ELF-1 (cell line): ENCODE measurements at places on chromosomes 7 and 10.

DNA sequence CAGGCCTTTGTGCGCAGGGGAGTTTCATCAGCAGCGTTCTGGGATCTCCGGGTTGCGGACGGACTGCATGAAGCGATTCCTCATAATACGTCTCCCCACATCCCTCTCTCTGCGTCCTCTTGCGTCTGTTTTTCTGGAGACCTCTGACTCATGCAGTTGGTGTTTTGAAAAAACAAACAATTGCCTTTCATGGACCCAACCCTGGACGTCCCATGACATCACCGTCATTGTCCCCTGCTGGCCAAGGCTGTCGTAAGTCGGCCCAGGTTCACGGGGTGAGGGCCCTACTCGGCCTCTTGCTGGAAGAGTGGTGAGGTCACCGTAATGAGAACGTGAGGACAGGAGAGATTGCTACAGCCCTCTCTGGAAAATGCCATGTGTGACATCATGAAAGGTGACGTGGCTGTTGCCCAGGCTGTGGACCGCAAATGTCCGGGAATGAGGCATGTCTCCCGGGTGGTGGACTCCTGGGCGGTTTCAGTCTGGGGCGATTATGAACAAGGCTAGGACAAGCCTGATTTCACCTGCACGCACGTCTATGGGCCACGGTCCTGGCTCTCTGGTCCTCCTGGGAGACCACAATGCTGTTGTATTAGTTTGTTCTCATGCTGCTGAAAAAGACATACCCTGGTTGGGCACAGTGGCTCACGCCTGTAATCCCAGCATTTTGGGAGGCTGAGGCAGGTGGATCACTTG, 9.8 kb upstream of the MAFK start:
- peak; percentile 69 for DNase-seq

GRCh38 chr10:133159950-133160825, at the start of gene KNDC1:
TSS of gene KNDC1 (plus strand) at chr10:133160219. CDS start at chr10:133160468, 249 bp downstream.
- no peak for DNase-seq

GRCh38 chr7:71535616-71536015, 403.7 kb downstream of the GALNT17 start:
- DNase-seq, result no peak

- DNase-seq, result no peak
Observed at GRCh38 chr7:150835702-150836280, 16.5 kb upstream of the AOC1 start.

DNA sequence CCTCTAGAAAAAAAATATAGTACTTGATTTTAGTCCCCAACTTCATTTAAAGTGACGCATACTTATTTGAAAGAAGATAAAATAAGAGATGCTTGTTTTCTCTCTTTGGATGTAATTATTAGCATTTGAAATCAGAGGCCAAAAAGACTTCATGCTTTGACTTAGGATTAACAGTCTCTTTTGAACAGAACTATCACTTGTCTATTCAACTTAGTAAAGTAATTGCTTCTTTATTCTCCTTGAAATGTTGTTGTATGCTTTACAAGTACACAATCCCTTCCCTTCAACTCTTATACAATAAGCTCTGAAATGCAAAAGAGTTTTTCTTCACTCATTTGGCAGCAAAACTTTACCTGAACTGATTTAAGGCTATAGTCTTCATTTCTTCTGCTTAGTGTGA, 80.8 kb downstream of the HIBADH start:
- no peak for DNase-seq

DNA sequence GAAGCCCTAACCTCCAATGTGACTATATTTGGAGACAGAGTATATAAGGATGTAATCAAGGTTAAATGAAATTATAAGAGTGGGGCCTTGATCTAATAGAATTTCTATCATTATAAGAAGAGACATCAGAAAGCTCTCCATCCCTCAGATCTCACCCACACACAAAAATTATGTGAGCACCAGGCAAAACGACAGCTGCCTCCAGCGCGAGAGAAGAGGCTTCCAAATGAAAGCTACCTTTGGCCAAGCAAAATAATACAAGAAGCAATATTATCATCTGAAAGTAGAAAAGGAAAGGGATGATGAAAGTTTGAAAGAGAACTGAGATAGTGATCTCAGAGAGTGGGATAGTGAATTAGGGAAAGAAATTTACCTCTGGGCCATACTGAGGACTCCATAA, 1192.5 kb downstream of the NXPH1 start:
- no peak for DNase-seq

DNA sequence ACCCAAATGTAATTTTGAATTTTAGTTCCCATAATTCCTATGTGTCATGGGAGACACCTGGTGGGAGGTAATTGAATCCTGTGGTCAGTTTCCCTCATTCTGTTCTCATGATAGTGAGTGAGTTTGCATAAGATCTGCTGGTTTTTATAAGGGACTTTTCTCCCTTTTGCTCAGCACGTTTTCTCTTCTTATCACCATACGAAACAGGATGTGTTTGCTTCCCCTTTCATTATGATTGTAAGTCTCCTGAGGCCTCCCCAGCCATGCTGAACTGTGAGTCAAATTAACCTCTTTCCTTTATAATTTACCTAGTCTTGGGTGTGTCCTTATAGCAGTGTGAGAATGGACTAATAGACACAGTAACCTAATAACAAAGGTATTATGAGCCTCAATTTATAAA, 36.1 kb upstream of the ZNF736 start:
- no peak for DNase-seq

DNA sequence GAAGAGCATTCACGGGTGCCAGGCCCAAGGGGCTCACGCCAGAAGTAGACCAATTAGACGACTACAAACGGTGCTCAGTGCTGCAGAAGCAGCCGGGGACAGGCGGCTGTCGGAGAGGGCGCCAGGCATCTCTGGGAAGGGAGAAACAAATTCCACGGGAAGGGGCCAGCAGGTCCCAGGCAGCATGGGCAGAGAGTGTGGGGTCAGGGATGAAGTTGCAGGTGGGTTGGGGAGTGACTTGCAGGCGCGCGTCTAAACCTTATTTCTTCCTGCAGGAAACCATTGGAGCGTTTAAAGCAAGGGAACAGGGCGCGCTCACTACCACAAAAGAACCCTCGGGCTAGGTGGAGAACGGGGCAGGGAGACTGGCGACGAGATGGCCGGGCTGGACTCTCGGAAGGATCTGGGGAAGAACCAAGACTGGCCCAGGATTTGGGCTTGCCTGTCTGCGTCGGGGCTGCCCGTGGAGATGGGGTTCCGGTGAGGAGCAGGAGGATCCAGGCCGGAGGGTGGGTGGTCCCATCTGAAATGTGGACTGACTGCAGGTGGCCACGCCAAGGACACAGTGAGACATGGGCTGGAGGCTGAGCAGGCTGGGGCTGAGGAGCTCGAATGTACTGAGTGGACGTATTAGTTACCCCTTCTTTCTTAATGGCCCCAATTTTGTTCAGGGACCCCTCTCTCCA, 116.3 kb upstream of the DIP2C start:
- DNase-seq, result no peak

GRCh38 chr7:159091480-159092475, 52.9 kb downstream of the VIPR2 start:
- DNase-seq, result no peak

GRCh38 chr10:94803307-94803706, 40.8 kb downstream of the CYP2C19 start:
- DNase-seq, result peak; percentile 82

GRCh38 chr7:135714534-135715009, 13.4 kb downstream of the SLC13A4 start:
- peak; percentile 95 for DNase-seq

GRCh38 chr10:44467900-44468299, 83.0 kb upstream of the CXCL12 start:
- DNase-seq, result no peak

DNA sequence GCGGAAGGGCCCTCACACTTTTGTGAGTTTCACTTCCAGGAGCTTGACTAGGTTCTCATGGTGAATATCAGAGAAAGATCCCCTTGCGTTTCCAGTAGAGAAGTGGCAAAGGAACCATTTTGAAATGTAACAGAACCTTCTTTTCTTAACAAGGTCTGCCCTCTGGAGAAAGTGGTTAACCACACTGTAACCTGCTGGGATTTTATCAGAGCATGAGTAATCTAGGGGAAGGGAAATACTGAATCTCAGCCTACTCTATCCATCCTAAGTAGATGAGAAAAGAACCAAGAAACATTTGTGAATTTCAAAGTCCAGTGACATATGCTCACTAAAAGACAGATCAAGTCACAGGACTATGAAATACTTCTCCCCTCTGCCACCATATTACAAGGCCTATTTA, 235.5 kb downstream of the ZEB1 start:
- DNase-seq, result no peak

- DNase-seq, result no peak
Observed at GRCh38 chr7:70188901-70189650, 590.8 kb downstream of the AUTS2 start.

DNA sequence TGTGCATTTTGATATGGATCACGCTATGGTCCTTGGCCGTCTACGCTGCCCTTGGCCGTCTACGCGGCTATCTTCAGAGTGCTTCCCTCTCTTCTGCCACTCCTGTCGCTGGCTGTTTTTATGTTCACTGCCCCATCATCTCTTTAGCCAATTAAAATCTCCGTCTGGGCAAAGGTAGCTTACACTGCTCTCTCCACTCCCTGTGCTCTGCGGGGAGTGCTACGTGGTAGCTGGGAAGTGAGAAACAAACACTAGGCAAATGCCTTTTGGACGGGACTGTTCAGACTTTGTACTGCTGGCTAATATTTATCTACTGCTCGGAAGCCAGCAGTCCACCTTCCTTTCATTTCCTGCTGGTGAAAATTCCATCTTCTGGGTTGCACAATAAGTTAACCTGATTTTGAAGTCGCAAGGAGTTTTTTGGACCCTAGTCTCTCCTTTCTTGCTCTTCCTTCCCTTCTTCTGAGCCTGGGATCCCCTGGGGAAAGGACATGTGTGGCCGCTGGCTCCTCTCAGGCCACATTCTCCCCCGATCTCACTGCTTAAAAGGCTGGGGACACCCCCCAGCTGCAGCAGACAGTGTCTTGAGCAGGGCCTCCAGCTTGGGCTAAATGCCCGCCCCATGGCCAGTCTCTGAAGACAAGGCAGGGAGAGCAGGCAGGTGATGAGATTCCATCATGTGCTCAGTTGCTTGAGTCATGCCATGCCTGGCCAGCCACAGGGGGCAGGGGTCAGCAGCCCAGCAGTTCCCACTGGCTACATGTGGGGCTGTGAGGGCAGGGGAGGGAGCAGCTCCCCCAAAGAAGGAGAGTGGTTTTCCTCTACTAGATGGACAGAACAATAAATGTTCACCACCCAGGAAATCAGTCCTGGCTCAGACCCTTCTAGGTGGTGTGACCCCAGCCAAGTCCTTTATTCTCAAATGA, 25.5 kb upstream of the RBM33 start:
- no peak for DNase-seq

DNA sequence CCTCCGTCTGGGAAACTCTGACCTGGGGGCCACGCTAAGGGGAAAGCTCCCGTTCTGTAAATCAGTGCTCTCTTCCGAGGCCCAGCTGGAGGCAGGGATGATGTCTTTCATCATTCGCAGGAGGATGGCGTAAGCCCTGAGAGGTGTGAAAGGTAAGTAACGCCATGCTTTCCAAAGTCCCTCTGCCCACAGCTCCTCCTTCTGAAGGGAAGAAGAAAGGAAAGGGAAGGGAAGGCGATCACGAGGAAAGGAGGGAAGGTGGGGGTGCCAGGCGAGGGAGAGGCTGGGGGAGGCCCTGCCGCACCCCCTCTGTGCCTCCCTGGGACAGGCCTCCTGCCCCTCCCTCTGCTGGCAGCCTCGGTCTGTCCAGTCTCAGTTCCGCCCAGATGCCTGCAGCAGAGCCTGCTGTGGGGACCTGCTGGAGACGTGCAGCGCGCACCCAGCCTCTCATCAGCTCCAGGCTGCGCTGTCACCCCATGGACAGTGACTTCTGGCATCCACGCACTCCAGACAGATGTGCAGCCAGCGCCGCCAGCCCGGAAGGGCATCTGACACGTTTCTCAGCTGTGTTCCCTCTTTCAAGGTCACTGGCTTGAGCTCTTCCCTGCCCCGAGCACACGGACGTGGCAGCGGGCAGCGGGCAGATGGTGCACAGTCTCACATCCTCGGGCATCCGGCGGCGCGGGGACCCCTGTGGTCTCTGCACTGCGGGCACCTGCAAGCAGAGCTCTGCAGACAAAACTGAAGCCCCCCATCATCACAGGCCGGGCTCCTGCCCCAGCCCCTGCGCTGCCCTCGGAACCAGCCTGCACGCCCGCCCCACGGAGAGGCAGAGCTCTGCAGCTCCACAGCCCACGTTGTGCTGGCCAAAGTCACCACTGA, 60.6 kb downstream of the INSIG1 start:
- no peak for DNase-seq

DNA sequence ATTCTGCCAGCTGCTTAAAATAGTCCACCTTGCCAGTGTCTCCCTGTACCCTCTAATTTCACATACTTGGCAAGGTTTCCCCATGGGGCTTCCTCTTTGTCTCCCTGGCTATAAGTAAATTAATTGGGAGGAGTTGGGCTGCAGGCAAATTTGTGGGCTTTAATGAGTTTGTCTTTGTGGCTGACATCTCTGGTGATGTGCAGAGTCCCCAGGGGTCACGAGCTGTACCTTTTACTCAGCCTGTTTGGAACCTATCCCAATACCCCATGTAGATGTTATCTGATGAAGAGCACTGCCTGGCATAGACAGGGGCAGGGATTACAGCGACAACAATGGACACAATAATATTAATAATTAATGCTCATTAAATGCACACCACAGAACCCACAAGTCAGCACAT, 132.5 kb downstream of the SLIT1 start:
- DNase-seq, result no peak

- no peak for DNase-seq
Observed at GRCh38 chr7:31646942-31647341, 40.1 kb upstream of the PPP1R17 start.

DNA sequence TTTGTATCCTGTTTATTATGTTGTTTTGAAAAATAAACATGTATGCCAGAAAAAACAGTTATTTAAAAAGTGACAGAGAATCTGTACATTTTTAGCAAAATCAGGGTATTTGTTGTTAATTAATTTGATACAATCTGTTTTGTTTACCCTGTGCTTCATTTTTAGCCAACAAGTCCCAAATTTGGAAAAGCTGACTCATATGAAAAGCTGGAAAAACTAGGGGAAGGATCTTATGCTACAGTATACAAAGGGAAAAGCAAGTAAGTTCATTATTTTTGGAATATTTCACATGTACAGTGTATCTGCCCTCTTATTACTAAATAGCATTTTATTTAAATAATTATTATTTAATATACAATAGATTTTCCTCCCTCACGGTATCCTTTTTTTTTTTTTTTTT, 151.4 kb downstream of the CDK14 start:
- DNase-seq, result no peak

DNA sequence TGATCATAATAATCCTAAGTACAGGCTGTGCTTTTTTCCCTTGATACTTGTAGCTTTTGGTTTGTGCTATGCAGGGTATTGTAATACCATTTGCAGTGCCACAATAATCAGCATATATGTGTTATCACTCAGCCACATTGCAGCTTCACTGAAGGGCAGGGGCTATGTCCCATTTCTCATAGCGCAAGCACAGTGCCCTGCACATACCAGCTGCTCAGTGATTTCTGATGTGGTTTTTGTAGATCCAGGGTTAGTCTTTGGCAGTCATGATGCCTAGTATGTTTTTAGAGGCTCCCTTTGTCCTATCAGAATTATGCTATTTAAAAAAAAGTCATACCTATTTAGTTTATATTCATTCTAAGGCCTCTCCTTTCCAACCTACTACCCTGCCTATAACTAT, 25.8 kb downstream of the MET start:
- no peak for DNase-seq
